CD14-positive monocyte (primary cell): ENCODE measurements at places on chromosomes 3 and 15.

GRCh38 chr3:71784914-71785531 lies at the start of gene PROK2:
Gene PROK2, minus strand, starts transcription at chr3:71785148. Its CDS starts 96 bp downstream, at chr3:71785052.
- H3K4me3 ChIP-seq, result peak within 1 kb of the TSS; percentile 93
- no peaks in the 10 kb centered on the region for H3K27me3 ChIP-seq
- DNase-seq, result peak; percentile 42
- no peak within 1 kb of the TSS for H3K27ac ChIP-seq

DNA sequence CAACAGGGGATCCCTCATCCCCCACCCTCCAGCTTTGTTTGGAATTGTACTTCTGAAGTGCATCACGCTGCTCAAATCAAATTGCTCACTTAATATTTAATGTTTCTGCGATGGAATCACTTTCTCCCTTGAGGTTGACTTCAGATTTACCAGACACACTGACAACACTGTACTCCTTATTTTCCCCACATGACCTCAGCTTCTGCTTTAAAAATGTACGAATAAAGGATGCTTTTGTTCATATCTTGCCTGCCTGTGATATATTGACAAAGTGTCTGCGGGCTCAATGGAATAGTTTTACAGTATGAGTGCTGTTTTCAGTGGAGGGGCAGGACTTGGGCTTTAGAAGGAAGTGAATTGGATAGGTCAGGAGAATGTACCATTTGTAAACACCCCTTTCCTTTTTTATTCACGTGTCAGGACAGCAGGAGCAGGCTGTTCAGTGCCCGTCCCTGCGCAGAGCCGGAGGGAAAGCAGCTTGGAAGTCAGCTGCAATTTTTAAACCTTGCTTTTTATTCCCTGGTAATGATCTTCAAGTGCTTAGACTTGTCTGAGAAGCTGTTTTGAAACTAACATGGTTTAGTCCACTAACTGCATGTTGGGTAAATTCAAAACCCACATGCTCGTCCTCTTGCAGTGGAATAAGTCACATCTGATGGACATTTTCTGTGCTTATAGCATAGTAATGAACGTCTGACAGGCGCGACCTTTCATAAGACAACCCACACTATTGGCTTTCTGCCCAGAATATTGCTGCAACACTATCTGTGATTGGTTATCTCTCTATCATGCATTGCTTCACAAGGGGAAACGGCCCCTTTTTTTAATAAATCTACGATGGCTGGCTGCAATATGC lies 29.9 kb downstream of the MBNL1 start:
- DNase-seq, result peak; percentile 98
- H3K4me1 ChIP-seq, result peaks cover 51% of the 10 kb centered on the region
- no peaks in the 10 kb centered on the region for H3K27me3 ChIP-seq
- peaks cover 19% of the 10 kb centered on the region for H3K36me3 ChIP-seq
- peak overlapping the region; percentile 68 for H3K4me3 ChIP-seq
- H3K27ac ChIP-seq, result peak overlapping the region; percentile 90

DNA sequence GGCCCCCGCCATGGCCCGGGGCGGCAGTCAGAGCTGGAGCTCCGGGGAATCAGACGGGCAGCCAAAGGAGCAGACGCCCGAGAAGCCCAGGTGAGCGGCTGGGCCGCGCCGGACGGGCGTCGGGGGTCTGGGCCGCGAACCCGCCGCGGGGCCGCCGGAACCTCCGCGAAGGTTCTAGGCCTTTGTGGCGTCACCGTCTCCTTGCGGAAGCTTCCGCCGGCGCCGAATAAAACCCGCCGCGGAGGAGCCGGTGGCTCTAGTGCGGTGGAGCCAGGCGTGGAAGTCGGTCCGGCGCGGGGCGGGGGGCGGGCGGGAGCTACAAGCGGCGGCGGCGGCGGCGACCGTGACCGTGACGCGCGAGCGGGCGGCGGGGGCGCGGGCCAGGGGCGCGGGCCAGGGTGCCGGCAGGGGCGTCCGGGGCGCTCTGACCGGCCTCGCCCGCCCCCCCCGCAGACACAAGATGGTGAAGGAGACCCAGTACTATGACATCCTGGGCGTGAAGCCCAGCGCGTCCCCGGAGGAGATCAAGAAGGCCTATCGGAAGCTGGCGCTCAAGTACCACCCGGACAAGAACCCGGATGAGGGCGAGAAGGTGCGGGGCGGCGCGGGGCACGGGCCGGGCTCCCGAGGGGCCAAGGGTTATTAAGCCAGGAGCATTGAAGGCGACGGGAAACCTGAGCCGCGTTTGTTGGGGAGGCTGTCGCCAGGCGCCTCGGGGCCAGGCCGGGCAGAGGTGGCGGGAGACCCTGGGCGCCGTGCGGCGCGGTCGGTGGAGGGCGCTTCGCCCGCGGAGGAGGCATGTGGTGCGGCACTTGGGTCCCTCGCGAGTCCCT lies at the start of gene DNAJA4:
DNAJA4 (plus strand) TSS at position 259 of the 833 bp plus-strand sequence; CDS start at position 461, 202 bp downstream.
- H3K4me1 ChIP-seq, result peaks cover 19% of the 10 kb centered on the region
- H3K27me3 ChIP-seq, result no peaks in the 10 kb centered on the region
- peak within 1 kb of the TSS; percentile 83 for H3K4me3 ChIP-seq
- peak; percentile 50 for DNase-seq
- H3K36me3 ChIP-seq, result no peaks in the 10 kb centered on the region

DNA sequence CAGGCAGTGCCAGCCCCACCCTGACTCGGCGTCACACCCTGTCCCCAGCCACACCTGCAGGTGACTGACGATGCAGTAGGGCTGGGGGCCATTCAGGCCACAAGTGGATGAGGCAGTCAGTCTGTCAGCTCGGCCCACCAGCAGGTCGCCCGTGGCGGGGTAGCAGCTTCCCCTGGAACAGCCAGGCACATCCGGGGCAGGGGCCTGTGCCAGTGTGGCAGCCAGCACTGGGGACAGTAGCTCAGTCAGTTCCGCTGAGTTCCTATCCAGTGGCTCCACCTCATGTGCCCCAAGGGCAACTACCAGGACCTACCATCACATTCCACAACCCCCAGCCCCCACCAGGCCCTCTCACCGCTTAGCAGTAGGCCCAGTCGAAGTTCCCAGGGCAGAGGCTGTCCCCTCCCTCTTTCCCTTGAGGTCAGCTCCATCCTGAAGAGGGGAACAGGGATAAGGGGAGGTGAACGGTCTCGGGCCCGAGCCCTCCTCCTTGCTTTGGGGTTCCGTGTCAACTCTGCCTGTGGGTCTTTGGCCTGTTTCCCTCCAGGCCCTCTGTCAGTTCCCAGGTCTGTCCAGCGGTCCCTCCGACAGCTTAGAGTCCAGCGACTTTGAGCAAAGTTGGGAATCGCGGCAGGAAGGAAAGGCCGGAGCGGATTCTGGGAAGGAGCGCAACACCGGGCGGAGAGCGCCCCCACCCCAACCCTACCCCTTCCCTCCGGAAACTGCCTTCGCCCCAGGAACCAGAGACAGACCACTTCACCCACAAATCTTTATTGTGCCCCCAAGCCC lies at the start of gene LAMB2:
LAMB2 (minus strand) TSS at position 614 of the 789 bp plus-strand sequence; CDS start at position 431, 183 bp downstream.
- peak within 1 kb of the TSS; percentile 4 for H3K27ac ChIP-seq
- peak within 1 kb of the TSS; percentile 30 for H3K4me3 ChIP-seq
- DNase-seq, result peak; percentile 59
- H3K36me3 ChIP-seq, result no peaks in the 10 kb centered on the region

DNA sequence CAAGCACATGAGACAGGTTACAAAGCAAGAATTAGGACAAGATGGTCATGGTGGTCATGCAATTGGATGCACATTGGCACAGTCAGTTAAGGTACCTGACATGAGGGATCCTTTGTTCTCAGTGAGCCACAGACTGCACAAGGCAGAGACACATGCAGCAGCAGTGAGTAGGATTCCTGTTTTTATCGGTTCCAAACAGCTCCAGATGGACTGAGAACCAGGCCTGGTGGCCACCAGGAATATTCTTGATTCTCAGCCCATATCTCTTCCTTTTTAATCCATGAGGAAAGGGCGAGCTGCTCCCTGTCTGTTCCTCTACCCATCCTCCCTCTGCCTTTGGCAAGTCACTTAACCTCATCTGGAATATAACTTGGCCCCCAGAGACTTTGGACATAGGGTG lies 410.8 kb downstream of the GAP43 start:
- H3K4me3 ChIP-seq, result no peak overlapping the region
- peaks cover 15% of the 10 kb centered on the region for H3K4me1 ChIP-seq
- H3K27me3 ChIP-seq, result no peaks in the 10 kb centered on the region
- DNase-seq, result no peak
- no peaks in the 10 kb centered on the region for H3K36me3 ChIP-seq

DNA sequence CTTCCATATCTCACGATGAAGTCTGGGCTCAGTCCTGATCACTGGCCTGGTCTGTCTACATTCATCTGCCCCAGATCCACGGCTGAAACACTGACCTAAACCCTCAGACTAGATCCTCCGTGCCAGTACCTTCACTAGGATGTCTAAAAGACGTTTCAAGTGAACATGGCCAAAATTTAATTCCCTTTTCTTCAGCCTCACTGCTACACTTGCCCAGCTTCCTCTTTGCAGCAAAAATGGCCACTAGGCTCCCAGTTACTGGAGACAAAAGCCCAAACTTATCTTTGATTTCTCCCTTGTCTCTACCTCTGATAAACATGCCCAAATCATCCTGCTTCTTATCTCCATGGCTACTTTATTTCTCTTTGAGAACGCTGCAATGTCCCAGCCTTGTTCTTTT lies 1.7 kb downstream of the RASSF1 start:
- H3K27ac ChIP-seq, result peak overlapping the region; percentile 98
- H3K4me3 ChIP-seq, result peak overlapping the region; percentile 50
- H3K27me3 ChIP-seq, result no peaks in the 10 kb centered on the region
- peaks cover 88% of the 10 kb centered on the region for H3K4me1 ChIP-seq

DNA sequence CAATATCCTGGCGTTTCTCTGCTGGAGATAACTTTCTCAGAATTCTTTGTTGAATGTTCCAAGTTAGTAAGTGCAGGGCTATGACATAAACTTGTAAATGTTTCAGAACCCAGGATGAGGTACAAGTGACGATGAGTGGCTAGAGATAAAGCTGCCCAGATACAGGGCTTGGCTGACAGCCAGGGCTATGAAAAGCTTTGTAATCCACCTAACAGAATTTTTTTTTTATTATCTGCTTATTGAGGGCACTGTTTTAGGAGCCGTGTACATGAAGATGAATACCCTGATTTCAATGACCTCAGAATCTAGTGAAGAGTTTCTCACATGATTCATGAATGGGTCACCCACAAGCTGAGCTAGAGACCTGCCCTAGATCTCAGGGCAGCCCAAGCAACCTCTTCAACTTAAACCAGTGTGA lies 431.4 kb downstream of the DIPK2A start:
- no peak overlapping the region for H3K4me3 ChIP-seq
- no peaks in the 10 kb centered on the region for H3K4me1 ChIP-seq
- no peak for DNase-seq
- no peak overlapping the region for H3K27ac ChIP-seq

- no peaks in the 10 kb centered on the region for H3K27me3 ChIP-seq
- no peaks in the 10 kb centered on the region for H3K36me3 ChIP-seq
- no peak for DNase-seq
Measured at GRCh38 chr3:126101521-126101982, 17.6 kb upstream of the SLC41A3 start.

- no peak overlapping the region for H3K4me3 ChIP-seq
- H3K27me3 ChIP-seq, result no peaks in the 10 kb centered on the region
- DNase-seq, result no peak
- H3K27ac ChIP-seq, result no peak overlapping the region
Measured at GRCh38 chr3:115004201-115005140, 142.6 kb downstream of the ZBTB20 start.

DNA sequence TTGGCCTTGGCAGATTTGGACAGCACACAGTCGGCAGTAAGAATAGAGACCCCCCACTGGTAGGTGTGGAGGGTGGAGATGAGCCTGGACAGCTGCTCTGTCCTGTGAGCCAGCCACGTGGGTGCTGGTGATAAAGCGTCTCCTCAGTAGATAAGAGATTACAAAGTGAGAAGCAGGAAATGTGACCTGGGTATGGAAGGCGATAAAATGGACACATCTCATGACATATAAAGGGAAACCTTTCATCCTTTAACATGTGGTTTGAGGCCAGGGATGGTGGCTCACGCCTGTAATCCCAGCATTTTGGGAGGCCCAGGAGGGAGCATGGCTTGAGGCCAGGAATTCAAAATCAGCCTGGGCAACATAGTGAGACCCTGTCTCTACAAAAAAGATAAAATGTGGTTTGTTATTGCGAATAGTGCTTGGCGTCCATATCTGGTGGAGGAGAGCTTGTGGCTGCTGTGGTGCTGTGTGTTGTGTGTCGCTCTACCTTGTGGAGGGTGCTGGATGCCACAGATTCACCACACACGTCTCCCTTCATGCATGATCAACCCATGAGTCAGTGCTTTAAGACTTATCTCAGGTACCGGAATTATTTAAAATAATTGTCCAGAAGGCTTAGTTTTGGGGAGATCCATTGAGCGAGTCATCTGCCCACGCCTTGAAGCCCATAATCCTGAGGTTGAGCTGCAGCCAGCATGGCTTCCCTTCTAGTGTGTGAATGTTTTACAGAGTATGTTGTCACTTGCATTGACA lies 157.0 kb downstream of the GABRG3 start:
- H3K4me1 ChIP-seq, result no peaks in the 10 kb centered on the region
- H3K27me3 ChIP-seq, result no peaks in the 10 kb centered on the region
- H3K36me3 ChIP-seq, result no peaks in the 10 kb centered on the region
- H3K4me3 ChIP-seq, result no peak overlapping the region
- no peak overlapping the region for H3K27ac ChIP-seq

DNA sequence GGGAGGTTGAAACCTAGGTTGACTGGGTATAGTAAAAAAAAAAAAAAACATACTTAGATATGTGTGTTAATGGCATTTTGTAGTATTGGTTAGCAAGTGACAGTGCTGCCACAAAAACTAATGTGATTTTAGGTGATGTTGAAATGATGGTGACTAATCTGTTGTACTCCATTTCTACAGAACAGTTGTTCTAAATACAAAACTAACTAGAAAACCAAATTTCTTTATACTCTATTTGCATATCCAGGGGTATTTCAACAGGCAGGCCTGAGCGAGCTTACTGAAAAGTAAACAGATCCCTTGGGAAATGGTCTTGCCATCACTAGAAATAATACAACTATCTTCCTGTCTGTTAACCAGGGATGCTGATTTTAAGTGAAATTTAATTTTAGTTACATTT lies 20.5 kb downstream of the TSC22D2 start:
- H3K27ac ChIP-seq, result no peak overlapping the region
- H3K27me3 ChIP-seq, result no peaks in the 10 kb centered on the region
- H3K4me3 ChIP-seq, result no peak overlapping the region
- H3K4me1 ChIP-seq, result peaks cover 2% of the 10 kb centered on the region

DNA sequence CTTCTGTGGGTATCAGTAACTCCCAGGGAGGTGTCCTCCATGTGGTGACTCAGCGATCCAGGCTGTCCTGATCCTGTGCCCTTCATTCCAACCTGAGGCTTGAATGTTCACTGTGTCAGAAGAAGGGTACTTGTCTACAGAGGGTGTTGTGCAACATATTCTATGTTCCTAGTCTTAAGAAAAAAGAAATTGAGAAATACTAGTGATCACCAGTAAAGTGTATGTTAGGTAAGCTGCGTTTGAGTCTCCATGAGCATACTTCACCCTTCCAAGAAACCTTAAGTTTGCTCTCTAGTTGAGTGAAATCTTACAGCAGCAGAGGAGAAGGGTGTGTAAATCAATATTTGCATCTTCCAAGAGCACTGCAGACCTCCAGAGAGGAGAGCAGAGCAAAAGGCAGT lies 122.2 kb upstream of the SLC24A5 start:
- peak; percentile 10 for DNase-seq
- H3K4me1 ChIP-seq, result peaks cover 61% of the 10 kb centered on the region
- H3K27ac ChIP-seq, result no peak overlapping the region
- H3K36me3 ChIP-seq, result no peaks in the 10 kb centered on the region

- no peak overlapping the region for H3K27ac ChIP-seq
- no peak for DNase-seq
- H3K36me3 ChIP-seq, result no peaks in the 10 kb centered on the region
- H3K27me3 ChIP-seq, result no peaks in the 10 kb centered on the region
- no peak overlapping the region for H3K4me3 ChIP-seq
Measured at GRCh38 chr3:44237665-44238064, 4.0 kb upstream of the TOPAZ1 start.
